ENCODE measurements at places on chromosomes 6 and 20.

DNA sequence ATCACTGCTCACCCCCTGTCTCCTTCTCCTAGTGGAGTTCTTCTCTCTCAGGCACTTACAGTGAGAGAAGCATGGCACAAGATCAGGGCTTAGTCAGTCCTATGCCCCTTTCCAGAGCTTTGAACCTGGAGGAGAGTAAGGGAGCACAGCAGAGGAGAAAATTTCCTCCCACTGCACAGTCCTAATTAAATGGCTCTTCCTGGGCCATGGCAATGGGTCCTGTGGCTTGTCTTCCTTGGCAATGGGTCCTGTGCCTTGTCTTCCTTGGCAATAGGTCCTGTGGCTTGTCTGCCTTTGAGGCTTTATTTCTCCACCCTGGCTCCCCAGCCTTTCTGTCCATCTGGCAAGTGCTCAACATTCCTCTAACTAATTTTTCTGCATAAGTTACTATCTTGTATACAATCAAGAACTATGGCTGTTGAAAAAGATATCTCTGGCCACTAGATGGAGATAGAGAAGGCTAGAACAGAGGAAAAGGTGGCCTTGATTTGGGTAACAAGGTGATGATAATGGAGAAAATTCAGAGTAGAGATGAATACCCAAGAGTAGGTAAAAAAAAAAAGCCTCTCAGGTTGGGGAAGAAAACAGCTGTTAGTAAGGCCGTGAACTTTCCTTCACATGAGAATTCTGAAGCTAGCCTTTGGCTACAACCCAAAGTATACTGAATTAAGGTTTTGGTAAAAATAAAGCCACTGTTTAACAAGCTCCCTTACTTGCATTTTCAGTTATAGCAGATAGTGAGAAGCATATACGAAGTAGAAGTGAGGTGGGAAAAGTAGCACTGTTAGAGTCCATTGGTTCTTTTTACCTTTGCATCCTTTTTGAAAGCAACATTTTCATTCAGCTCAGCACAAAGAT, 504.9 kb downstream of the DOK5 start:
- no peak for DNase-seq

DNA sequence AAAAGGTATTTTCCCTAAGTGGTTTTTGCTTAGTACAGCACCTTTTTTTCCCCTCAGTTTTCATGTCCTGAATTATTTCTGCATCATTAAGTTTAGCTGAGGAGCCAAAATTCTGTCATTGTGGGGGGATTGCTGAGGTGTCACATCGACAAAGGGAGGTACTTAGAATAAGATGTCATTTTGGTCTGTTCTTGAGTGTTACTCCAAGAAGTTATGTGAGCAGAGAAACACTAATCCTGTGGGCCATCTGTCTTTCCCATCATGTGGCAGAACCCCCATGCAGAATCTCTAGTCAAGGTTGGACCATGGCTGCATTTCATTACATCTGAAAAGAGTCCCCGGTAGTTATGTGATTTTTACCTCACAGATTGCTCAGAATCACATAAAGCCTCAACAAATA, 167.8 kb upstream of the CENPW start:
- no peak for DNase-seq

DNA sequence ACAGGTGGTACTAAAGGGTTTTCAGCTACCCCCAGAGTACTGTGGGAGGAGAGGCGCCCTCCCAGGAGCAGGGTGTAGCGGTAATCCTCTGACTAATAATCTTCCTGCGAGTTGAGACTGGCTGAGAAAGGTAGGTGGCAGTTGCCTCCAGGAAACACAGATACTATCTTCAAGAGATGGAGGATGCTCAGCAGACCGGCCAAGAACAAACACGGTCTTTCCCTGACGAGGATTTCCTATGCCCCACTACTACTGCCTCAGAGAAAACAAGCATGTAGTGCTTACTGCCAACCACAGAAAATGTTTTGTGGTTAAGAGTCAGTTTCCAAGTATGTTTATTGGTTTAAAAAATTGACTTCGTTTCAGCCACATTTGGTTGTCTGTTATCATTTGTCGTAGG, 26.8 kb downstream of the C6orf89 start:
- no peak for DNase-seq

- no peak for DNase-seq
These were observed 28.2 kb upstream of the TCFL5 start for GRCh38 chr20:62889871-62890270.

DNA sequence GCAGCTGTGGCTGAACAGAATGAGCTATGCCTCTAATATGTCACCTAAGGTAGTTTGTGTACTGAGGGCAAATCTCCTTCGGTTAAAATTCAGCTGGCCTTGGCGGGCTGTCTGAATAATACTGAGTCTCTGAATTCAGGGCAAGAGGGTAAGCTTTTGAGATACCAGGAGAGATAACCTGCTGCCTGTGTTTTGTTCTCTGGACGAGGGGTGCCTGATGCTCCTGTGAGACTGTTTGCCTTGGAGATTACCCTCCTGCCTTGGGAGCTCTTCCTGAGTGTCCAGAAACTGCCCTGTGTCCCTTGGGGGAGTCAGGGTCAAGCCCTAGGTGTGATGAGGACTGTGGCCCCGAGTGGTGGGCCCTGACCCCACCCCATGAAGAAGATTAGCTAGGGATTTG, 282.9 kb downstream of the KIF16B start:
- no peak for DNase-seq

DNA sequence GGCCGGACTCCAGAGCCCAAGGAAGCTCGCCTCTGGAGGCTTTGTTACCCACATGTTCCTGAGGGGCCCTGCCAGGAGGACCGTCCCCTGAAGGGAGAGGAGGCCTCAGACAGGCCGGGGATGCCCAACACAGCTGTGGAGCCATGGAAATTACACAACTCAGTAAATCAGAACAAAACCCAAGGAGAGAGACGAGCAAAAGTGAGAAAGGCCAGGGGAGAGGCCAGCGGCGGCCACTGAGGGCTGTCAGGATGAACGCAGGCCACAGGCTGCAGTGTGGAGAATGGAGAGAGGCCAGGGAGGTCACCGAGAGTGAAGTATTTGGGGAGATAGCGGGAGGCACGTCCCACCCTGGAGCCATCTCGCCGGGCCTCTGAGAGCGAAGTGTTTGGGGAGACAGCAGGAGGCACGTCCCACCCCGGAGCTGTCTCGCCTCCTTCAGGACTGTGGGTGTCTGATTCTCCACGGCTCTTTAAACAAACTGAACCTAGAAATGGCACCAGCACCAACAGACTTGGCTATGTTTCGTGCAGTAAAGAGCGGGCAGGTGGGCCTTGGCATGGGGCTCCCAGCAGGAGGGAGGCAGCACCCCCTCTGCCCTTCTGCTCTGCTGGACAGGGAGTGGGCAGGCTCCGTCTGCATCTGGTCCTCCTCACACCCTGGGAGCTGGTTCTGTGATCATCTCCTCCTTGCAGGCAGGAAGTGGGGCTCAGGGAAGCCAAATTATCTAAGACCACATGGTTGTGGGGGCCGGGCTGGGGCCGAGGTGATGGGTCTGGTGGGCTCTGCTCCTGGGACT, 91.0 kb downstream of the YTHDF1 start:
- peak; percentile 63 for DNase-seq

- no peak for DNase-seq
These were observed 37.4 kb upstream of the TNFAIP3 start for GRCh38 chr6:137829641-137830083.
